ENCODE measurements at places on chromosomes 11 and 22.

- DNase-seq: peak; percentile 12
These were observed 119.5 kb downstream of the ENTHD1 start for GRCh38 chr22:39773976-39774539.

- DNase-seq: no peak
These were observed 87.5 kb downstream of the SNX19 start for GRCh38 chr11:130828741-130829140.

DNA sequence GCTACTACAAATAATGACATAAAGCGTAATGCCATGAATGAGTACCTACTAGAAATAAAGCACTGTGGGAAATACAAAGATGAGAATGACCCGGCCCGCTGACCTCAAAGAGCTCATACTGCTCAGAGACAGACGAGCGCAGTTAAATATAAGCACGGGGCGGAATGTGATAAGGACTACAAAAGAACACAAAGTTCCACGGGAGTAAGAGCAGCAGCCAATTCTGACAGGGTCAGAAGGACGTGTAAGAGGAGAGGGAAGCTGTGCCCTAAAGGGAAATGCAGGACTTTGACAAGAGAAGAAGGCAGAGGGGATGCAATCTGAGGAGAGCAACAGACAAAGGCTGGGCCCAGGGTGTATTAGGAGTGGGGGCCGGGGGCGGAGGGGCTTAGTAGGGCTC is 314.6 kb downstream of the LARGE1 start:
- no peak for DNase-seq

GRCh38 chr11:69587454-69588090 is 53.4 kb upstream of the CCND1 start:
- no peak for DNase-seq

GRCh38 chr11:611001-611996 is 4.5 kb downstream of the IRF7 start:
- no peak for DNase-seq

GRCh38 chr11:64128255-64129006 is 37.5 kb downstream of the MACROD1 start:
- no peak for DNase-seq

GRCh38 chr22:19972652-19973550 is 31.3 kb upstream of the TXNRD2 start:
- no peak for DNase-seq

DNA sequence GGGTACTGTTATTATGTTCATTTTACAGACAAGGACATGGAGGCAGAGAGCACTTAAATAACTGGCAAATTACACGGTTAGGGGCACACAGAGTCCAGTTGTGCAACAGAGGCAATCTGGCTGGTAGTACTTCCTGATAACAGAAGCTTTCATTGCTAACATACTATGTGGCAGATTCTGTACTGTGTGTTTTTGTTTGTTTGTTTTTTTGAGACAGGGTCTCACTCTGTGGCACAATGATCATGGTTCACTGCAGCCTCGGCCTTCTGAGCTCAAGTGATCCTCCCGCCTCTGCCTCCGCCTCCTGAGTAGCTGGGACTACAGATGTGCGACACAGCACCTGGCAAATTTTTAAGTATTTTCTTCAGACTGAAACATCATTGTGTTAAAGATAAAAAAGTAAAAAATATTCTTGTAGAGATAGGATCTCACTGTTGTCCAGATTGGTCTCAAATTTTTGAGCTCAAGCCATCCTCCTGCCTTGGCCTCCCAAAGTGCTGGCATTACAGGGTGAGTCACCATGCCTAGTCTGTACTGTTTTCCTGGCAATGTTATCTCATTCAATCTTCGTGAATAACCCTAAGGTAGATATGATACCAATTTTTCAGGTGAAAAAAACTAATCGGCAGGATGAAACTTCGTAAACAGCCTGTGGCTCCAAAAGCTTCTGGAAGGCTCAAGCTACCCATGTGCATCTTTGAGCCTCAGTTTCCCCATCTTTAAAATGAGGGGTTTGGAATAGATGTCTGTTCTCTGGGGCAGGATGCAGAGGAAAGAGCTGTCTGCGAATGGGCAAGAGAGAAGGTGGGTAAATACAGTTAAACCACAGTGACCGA is 921 bp upstream of the NUCB2 start:
- no peak for DNase-seq

DNA sequence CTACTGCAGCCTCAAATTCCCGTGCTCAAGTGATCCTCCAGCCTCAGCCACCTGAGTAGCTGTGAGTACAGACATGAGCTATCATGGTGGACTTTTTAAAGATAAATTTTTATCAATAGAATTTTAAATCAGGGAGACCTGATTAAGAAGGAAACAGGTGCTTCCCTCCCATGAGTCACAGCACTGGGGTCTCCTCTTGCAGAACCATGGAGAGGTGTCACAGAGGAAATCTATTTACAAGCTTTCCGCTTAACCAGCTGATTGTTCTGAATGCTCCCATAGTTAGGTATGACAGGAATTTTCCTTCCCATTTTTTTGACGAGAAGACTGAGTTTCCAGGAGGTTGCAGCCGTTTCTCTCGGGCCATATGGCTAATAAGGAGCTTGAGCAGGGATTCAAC is 516.1 kb downstream of the MIAT start:
- no peak for DNase-seq

GRCh38 chr22:43384863-43385262 is 27.0 kb upstream of the MPPED1 start:
- DNase-seq: no peak

DNA sequence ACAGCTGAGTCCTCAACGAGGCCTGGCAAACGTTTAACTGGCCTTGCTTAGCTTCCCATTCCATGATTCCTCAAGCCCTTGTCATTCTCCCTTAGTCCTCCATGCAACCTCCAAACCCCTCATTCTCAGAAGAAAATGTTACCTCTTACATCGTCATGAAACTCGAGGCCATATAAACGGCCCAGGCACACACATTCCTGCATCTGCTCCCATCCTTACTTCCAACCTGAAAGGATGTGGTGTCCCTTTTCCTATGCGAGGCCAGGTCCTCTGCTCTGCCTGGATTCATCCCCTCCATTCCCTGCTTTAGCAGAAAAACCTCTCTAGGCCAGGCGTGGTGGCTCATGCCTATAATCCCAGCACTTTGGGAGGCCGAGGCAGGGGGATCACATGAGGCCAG is 9.0 kb downstream of the MPZL3 start:
- DNase-seq: no peak

- DNase-seq: no peak
These were observed 20.8 kb downstream of the IL10RA start for GRCh38 chr11:118007040-118007439.

DNA sequence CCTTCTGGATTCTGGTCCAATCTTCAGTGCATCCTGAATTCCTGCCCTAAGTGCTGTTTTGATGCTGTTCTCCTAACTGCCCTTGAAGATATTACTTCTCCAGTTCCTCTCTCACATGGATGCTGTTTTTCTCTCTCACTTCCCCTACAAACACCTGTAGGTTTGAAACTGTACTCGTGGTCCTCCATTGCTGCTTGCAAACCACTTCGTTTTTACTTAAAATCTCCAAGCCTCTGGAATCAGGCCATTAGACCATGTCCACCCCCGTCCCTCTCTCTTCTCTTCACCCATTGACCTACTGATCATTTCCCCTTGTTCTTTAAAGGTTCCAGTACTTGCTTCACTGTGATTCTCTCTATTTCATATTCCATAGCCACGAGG is 988.1 kb downstream of the NTM start:
- DNase-seq: no peak

GRCh38 chr11:82756765-82757639 is 23.3 kb upstream of the FAM181B start:
- DNase-seq: no peak

DNA sequence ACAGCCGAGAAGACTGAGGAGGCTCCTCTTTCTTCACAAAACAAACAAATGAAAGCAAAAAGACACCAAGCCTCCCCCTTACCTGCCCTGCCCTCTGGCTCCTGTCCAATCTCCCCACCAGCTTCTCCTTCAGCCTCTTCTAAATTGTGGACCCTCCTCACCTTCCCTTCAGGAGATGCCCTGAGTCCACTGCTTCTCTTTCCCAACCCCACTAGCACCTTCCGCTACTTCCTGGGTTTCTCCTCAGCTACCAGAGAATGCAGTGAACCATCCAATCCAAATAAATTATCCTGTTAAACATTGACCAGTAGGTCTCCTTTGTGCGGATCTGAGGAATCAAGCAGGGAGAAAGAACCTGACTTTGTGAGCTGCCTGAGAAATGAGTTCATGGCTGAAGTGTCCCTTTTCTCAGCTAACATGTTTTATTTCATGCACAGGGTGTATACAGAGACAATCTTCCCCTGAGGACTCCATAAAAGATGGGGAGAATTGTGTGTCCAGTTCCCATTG is 63.2 kb upstream of the VPREB1 start:
- DNase-seq: no peak

DNA sequence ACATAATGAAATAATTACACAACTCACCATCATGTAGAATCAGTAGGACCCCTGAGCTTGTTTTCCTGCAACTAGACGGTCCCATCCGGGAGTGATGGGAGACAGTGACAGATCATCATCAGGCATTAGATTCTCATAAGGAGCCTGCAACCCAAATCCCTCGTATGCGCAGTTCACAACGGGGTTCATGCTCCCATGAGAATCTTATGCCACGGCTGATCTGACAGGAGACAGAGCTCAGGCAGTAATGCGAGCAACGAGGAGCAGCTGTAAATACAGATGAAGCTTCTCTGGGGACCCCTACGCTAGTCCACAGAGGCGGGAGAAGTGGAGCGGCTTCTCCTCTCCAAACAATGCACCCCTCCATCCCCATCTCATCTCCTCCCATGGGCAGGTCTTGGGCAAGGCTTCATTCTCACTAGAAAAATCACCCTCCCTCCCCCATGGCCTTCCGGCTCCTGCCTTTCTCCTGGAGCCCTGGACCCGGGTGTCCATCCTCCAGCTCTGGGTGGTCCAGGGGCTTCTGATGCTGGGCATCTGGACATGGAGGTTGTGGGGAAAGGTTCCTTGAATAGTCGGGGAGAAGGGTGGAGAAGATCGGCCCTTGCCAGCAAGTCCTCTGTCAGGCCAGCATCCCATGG is 16.2 kb upstream of the RAC2 start:
- DNase-seq: no peak

GRCh38 chr11:17383461-17383860 is 5.0 kb downstream of the KCNJ11 start:
- DNase-seq: no peak

- DNase-seq: no peak
These were observed 51.1 kb upstream of the LMO2 start for GRCh38 chr11:33942954-33943353.

- no peak for DNase-seq
These were observed 369.7 kb downstream of the INSC start for GRCh38 chr11:15484398-15484797.

DNA sequence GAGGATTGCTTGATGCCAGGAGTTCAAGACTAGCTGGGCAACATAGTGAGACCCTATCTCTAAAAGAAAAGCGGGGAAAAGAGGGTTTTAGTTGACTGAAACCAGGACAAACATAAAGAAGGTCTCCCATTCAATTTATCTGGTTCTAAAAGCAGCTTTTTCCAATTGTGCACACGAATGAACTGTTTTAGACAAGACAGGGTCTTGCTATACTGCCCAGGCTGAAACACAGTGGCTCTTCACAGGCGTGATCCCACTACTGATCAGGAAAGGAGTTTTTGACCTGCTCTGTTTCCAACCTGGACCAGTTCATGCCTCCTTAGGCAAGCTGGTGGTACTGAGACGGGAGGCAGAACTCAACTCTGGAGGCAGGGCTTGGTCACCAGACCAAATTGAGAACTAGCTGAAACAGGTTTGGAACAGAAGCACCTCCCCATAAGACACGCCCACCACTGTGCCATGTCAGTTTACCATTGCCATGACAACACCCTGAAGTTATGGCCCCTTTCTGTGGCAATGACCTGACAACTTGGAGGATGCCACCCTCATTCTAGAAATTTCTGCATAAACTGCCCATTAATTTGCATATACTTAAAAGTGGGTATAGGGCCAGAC is 2.8 kb upstream of the NUCB2 start:
- no peak for DNase-seq

DNA sequence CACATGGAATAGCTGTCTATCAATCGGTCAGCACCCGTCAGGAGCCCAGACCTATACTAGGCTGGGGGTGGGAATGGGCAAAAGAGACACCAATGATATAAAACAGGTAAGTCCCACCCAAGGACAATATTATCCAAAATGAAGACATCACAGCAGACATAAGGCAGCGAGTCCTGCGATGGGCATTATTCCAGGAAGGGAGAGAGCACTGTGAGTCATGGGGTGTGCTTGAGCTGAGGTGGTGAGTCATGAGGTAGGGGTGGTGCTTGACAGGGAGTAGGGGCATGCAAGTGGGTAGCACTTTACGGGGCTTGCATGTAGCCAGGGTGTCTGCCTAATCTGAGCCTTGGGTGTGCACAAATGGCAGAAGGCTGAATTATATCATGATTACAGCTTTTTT is 605.0 kb upstream of the CADM1 start:
- no peak for DNase-seq

DNA sequence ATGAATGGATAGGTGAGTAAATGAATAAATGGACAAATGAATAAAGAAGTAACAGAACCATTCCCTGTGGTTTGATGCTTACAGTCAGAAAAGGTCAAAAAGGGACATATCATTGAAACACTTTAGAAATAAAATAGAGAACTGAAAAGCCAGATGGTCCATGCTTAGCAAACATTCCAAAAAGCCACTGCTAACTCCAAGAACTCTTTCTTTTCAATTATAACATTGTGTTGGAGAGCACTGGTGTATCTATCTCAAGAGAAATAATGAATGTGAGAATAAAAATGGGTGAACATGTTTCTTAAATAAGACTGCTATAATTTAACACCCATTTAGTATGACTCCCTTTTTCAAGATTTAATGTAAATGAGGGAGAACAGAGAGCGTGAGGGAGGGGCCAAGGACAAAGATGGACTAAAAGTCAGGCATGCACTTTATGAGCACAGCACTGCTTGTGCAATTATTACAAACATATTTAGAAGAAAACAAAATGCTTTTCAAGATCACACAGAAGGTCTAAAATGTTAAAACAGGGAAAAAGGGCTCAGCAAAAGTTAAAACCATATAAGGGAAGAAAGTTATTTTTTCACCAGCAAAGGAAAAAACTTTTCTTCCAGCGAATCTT is 224.3 kb upstream of the PITPNB start:
- DNase-seq: no peak

- no peak for DNase-seq
These were observed 36.0 kb upstream of the GNB1L start for GRCh38 chr22:19890502-19891316.

GRCh38 chr11:71474771-71475483 is 21.9 kb downstream of the NADSYN1 start:
- no peak for DNase-seq

- no peak for DNase-seq
These were observed 289.1 kb upstream of the ISX start for GRCh38 chr22:34776817-34777216.

- no peak for DNase-seq
These were observed 18.9 kb downstream of the ATG2A start for GRCh38 chr11:64898076-64898445.

- DNase-seq: no peak
These were observed 137.7 kb downstream of the WT1 start for GRCh38 chr11:32297611-32298011.

Measured in stimulated activated CD4-positive, alpha-beta T cell treated with anti-CD3 and anti-CD28 coated beads, Interleukin-4, amount 100 ng/mL, for 1 hour (primary cell).